ENCODE measurements at places on chromosomes 16 and 17.

GRCh38 chr17:6027342-6028024 is 42.7 kb upstream of the WSCD1 start:
- no peaks in the 10 kb centered on the region for H3K36me3 ChIP-seq
- no peak overlapping the region for H3K4me3 ChIP-seq
- no peak for DNase-seq
- H3K27ac ChIP-seq: no peak overlapping the region

DNA sequence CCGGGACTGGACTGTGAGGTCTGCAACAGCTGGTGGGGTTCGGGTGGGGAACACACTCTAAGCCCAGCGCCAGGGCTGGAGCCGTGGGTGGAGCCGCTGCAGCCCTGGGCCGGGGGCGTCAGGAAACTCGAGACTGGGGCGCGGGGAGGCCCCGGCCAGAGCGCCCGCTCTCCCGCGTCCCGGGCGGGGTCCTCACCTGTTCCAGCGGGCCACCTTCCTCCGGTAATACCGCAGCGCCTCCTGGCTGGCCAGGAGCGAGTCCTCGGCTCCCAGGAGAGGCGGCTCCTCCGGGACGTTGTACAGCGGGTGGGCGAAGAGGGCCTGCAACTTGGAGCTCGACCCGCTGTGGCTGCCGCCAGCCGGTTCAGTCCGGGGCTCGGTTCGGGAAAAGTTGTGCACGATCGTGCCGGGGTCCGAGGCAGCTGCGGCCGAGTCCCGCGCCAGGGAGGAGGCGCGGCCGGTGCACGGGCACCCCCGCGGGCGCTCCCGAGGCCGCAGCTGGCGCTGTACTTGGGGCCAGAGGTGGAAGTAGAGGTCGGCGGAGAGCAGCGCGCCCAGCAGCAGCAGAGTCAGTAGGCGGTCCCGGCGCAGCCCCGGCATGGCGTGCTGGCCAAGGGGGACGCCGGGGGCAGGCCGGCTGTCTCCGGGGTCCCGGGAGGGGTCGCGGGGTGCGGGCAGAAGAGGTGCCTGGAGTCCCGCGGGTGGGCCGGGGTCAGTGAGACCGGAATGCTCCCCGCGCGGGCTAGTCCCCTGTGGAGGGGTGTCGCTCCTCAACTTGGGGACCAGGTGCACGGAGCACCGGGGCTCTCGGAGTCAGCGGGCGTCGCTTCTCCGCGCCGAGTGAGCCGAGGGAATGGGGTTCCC is 868 bp downstream of the FAM20A start:
- peak; percentile 51 for DNase-seq
- H3K4me1 ChIP-seq: peaks cover 3% of the 10 kb centered on the region
- H3K27ac ChIP-seq: peak overlapping the region; percentile 66
- H3K27me3 ChIP-seq: no peaks in the 10 kb centered on the region
- H3K36me3 ChIP-seq: no peaks in the 10 kb centered on the region
- H3K4me3 ChIP-seq: peak overlapping the region; percentile 56

DNA sequence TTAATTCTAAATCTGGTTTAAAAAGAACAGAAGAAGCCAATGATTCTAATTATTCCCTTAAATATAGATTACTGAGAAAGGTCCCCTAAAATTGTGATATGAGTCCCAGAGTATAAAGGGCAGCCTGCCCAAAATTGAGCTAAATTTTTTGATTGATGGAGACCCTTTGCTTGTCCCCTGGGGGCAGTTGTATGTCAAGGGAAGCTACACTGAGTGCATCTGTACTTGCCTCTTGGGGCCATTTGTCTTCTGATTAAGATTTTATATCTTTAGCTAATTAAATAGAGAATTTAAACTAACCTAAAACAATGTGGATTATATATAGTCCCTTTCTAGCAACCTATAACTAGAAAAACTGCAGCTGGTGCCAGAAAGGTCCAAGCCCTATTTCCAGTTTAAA is 12.6 kb downstream of the BLMH start:
- no peak overlapping the region for H3K27ac ChIP-seq
- peaks cover 15% of the 10 kb centered on the region for H3K36me3 ChIP-seq
- H3K4me1 ChIP-seq: no peaks in the 10 kb centered on the region

DNA sequence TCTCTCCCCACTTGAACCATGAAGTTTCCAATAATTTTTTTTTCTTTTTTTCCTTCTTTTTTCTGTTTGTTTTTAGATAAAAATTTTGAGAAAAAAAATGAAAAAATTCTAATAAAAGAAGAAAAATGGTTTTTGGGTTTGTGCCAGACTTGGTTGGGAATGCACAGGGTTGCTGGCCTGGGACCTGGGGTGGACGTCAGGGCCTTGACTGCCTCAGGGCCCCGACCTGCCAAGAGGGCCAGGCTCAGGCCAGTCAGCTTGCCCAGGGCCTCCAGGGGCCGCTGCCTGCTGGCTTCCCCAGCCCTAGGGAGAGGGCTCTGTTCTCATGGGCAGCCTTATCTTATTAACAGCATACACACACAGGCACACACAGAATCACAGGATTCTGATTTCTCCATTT is 6.5 kb downstream of the TBX6 start:
- DNase-seq: no peak
- no peak overlapping the region for H3K27ac ChIP-seq
- no peaks in the 10 kb centered on the region for H3K27me3 ChIP-seq
- no peak overlapping the region for H3K4me3 ChIP-seq
